Vagina (tissue), 2 donors: ENCODE measurements at places on chromosomes 5 and 9. TPM values are rescaled to one million over a fixed set of nuclear protein-coding genes. Genes with fewer than 3 reads are reported as not detected.

DNA sequence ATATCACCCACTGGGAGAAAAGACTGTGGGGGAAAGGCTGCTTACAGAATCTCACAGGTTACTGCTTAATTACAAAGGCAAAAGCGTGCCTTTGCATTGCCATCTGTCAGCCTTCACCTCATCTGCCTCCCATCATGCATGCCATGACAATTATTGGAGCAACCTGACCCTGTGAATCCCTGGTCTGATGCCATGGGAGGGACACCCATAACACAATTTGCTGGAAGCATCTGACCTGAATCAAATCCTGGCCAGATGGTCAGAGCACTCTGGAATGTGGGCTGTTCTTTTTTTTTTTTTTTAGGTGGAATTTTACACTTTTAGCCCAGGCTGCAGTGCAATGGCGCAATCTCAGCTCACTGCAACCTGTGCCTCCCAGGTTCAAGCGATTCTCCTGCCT lies 11.6 kb upstream of the RETREG1 start:
- no peak for DNase-seq

- DNase-seq = no peak
Measured at GRCh38 chr5:96051401-96051830, 89.8 kb upstream of the ELL2 start.

CD14 gene
- 48.4 TPM for total RNA-seq

GRCh38 chr9:10032166-10032565 lies 580.6 kb downstream of the PTPRD start:
- DNase-seq = no peak

- no peak for DNase-seq
Measured at GRCh38 chr5:72746736-72747135, 69.7 kb upstream of the TNPO1 start.

DNA sequence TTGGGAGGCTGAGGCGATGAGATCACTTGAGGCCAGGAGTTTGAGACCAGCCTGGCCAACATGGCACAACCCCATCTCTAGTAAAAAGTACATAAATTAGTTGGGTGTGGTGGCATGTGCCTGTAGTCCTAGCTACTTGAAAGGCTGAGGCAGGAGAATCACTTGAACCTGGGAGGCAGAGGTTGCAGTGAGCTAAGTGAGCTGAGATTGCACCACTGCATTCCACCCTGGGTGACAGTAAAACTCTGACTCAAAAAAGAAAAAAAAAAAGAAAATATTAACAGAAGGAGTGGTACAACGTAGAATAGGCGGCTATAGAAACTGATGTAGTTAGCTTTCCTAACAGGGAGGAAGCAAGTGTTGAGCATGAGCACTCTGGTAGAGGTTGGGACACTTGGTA lies 59.9 kb downstream of the PBX3 start:
- DNase-seq = no peak

DNA sequence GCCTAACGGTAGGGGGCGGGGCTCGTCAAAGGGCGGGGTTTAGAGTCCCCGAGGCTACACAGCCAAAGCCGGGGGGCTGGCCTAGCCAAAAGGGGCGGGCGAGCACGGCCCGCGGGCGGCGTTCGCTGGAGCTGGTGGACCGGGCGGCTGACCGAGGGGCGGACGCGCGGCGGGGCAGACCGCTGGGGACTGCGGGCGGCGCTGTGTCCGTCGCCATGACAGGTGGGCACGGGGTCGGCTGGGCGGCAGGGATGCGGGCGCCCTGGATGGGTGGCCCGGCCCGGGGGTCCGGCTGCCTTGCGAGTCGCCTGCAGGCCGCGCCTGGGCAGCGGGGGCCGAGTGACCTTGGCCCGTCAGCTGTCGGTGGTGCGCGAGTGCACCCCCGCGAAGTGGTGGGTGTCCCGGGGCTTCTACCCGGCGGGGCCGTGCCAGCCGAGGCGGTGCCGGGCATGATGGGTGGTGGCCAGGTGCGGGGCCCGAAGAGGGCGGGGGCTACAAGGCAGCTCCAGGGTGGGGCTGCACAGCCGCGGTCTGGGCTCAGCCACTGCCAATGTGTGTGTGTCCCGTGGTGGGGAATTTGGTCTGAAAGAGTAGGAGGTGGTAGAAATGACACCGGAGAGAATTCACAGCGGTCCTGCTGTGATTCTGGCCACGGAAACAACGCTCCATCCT lies at the start of gene CARD19:
Gene CARD19, plus strand, starts transcription at position 87 of the 672 bp plus-strand sequence. Its CDS starts 129 bp downstream, at position 216.
- no peak for DNase-seq
